ENCODE measurements at places on chromosomes 12 and 14.

- no peak for DNase-seq
These were observed 368.0 kb downstream of the C12orf50 start for GRCh38 chr12:87660987-87661774.

GRCh38 chr12:94178882-94179281, 30.5 kb downstream of the PLXNC1 start:
- DNase-seq: no peak

- no peak for DNase-seq
These were observed 71.5 kb downstream of the BRMS1L start for GRCh38 chr14:35897616-35898111.

DNA sequence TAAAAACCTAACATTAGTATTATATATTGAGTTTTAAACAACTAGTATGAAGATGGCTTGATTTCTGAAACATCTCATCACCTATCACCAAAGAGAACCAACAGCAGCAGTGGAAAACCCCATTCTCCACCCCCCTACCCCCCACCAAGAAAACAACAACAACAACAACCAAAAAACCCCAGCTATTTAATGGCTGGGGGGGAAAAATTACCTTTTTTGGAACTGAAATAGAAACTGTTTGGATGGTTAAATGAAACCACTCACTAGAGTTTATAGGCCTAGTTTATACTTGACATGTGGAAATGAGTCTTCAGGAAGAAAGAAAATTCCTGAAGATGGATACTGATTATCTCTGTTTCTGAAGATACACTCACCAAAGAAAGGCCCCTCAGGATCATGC, 30.3 kb downstream of the PPP2R5E start:
- no peak for DNase-seq

DNA sequence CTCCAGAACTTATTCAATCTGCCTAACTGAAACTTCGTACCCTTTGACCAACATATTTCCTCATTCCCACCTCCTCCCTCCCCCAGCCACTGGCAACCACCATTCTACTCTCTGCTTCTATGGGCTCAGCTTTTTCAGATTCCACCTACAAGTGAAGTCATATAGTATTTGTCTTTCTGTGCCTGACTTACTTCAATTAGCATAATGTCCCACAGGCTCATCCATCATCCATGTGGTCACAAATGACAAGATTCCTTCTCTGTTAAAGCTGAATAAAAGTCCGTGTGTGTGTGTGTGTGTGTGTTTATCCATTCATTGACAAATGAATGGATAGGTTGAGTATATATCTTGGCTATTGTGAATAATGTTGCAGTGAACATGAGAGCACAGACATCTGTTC, 1.3 kb upstream of the C14orf39 start:
- no peak for DNase-seq

DNA sequence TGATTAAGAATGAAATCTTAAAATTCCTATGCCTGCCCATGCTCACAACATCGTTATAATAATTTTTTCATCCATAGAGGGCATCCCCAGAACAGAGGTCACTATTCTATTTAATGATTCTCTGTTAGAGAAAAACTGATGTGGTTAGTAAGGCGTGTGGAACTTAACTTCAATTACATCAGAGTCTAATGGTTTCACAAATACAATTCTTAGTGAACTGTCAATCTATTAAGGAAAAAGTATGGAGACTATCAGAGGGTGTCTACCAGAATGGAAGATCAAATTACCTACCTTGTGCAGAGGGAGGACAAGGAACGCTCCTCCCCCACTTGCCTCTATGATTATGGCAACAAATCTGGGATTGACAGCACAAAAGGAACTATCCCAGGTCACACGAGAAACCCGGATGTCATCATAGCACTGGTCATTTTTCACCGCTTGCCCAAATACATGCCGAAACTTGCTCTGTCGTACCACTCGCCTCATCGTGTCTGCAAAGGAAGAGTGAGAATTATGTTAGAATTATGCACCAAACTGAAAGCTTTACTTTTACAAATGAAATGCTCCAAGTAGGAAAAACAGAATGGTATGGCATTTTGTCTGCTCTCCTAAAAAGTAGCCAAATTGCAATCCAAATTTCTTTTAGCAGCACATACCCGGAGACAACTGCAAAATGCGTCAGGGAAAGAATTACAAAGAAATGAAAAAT, 30.3 kb downstream of the CORO1C start:
- DNase-seq: no peak

- no peak for DNase-seq
These were observed 52.0 kb downstream of the NFKBIA start for GRCh38 chr14:35352274-35353233.

DNA sequence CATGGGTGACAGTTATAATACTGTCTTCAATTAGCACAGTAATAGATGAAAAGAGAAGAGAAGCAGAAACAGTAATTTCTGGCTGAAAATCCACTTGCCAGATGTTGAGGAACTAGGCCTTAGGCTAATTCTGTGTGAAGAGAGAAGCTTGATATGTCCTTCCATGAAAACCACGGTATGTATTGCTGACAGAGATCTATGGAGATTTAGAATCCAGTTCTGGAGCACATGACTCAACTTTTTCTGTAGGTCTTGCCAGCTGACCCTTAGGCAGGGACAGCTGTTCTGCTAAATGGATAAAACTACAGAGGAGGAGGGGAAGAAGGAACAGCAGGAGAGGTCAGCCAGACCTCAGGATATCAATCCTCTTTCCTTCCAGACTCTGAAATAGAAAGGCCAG, 211.5 kb downstream of the PRKD1 start:
- DNase-seq: no peak

GRCh38 chr12:6116471-6117021, 7.9 kb downstream of the VWF start:
- no peak for DNase-seq

GRCh38 chr14:76201162-76201561, 49.4 kb downstream of the GPATCH2L start:
- DNase-seq: no peak

- DNase-seq: no peak
These were observed 41.7 kb downstream of the PPM1H start for GRCh38 chr12:62893276-62893675.

DNA sequence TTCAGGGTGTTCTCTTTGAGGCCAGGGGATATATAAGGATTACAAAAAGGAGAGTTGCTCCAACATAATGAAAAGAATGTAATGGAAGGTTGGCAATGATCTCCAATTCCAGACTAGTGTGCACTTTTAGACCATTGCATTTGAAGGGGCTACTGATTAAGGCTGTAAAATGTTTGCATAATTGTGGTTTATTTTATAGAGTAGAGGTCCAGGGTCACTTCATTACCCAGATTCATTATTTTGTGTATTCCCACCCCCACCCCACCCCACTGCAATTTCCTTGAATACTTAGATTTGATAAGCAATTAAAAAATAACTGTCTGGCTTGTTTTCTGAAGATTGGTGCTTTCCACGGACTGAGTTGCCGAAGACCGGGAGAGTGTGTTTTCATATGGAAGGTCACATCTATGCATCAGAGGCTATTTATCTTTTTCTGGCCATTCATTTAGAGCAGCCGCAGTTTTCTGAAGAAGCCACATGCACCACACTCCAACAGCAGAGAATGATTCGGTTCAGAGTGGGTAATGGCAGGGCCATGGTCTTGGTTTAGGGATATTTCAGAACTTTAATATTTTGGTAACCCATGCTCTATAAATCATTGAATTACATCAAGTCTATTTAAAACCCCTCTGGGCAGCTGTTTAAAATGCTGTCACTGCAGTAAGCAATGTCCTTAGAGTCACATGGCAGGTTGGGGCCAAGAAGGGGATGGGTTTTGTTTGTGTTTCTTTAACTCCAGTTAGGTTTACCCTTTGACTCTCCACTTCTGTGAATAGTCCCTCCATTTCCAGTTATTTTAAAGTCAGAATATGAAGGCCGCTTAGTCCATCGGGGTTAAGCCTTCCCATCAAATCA, 94.6 kb downstream of the TMEM30B start:
- DNase-seq: no peak

- DNase-seq: no peak
These were observed 990.3 kb downstream of the AACS start for GRCh38 chr12:126055521-126055920.

GRCh38 chr14:92938235-92938875, 15.4 kb downstream of the CHGA start:
- no peak for DNase-seq

- no peak for DNase-seq
These were observed 3.1 kb downstream of the MCRS1 start for GRCh38 chr12:49564686-49565405.

- no peak for DNase-seq
These were observed 25.7 kb downstream of the NUAK1 start for GRCh38 chr12:106113042-106113441.

GRCh38 chr14:54839701-54840119, 62.9 kb downstream of the GCH1 start:
- no peak for DNase-seq

DNA sequence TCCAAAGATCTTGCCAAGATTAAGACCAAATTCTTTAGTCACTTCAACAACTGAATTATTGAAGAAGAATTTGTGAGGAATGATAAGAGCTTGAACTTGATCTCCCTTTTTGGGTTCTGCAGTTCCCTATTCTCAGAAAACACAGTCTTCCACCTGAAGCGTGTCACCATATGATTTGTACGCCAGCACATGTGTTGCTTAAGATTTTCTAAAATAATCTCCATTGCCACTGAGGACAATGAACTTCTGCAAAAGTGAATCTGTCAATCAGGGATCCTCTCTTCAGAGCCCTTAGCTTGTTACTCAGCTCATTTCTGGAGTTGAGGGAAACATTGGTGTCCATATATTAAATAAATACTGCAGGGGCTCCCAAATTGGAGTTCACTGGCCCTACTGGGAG, 4.2 kb upstream of the SPIC start:
- no peak for DNase-seq

DNA sequence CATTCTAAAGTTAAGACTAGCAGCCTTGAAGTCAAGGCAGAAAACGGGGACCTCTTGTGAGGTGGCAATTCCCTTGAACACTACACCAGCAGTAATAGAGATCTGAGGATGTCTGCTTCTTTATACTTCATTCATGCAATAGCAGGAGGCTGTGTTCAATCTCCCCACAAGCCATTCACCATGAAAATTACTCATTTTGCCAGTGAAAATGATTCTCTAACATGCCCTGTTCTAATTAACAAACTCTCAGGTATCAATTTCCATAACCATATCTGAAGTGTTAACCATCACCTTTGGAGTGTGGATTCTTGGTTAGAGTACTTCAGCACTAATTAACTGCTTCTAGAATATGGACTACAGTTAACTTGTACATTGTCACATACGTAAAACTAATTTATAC, 3.4 kb upstream of the GLIPR1 start:
- DNase-seq: no peak

GRCh38 chr14:105315211-105315721, 718 bp downstream of the PACS2 start:
- peak; percentile 10 for DNase-seq

GRCh38 chr12:10048526-10048925, 18.0 kb downstream of the CLEC9A start:
- DNase-seq: no peak

DNA sequence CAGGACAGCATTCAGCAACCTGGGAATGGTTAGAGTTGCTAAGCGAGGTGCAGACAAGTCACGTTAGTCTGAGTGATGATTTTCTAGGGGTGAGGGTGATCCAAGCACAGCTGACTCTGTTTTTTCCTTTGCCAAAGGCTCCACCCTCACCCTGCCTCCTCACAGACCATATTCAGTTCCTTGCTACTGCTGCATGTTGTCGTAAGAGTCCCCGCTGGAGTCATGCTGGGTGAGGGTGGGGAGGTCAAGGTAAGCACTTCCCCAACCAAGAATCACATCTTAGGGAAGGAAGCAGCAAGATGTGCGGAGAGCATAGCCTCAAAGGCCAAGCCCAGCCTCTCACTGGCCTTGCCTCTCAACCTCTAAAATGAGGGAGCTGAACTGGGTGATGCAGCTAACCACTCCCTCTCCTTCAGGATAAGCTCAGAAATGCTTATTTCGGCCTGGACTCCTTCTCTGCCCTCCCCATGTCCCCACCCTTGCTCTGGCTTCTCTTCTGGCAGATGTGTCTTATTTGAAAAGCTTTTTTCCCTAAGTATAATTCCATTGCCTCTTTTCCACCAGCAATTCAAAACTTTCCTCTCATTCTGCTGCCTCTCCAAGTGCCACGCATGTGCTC, 66.9 kb upstream of the ACTN1 start:
- no peak for DNase-seq

DNA sequence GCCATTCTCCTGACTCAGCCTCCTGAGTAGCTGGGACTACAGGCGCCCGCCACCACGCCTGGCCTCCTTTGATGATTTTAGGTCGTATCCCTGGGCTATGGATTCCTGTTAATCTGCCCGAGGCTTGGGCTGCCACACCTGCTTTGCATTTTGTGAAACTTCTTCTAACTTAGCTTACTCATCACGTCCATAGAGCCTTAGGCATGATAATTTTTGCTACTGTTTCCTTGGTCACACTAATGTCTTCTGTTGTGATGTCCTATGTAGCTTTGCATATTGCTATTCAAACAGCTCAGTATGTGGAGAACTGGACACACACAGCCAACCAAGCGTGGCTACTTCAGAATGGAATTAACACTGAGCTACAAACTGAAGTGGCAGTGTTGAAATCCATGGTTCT, 47.5 kb upstream of the DDX11 start:
- DNase-seq: no peak

DNA sequence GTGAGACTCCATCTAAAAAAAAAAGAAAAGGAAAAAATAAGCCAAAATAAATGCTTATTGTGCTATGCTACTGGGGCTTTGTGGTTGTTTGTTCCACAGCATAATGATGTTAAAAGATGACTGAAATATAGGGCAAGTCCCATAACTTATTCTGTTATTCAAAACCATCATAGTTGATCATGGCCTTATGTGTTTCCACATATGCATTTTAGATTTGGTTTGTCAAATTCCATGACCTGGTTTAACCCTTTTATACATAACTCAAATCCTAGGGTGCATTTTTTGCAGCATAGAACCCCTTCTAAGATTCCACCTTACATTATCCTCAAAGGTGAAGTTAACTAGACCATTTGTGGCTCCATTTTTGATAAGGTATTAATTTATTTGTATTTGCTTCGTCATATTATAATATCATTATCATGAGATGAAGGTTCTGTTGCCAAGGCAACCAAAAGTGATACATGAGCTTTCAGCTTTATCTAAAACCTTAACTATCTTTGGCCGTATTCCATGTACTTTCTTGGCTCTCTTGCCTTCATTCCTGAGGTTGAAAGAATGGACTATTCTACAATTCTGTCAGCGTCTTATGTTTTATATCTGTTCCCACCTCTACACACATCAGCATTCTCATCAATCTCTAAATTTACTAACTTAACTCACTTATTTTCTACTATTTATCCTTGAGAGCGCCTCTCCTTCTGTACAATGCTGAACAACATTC, 138.7 kb upstream of the DYRK2 start:
- DNase-seq: no peak

GRCh38 chr12:51951843-51952722, 584 bp downstream of the ACVR1B start:
- DNase-seq: no peak
